ENCODE measurements at places on chromosomes 1 and 21. TPM values are rescaled to one million over a fixed set of nuclear protein-coding genes. Genes with fewer than 3 reads are reported as not detected.

DNA sequence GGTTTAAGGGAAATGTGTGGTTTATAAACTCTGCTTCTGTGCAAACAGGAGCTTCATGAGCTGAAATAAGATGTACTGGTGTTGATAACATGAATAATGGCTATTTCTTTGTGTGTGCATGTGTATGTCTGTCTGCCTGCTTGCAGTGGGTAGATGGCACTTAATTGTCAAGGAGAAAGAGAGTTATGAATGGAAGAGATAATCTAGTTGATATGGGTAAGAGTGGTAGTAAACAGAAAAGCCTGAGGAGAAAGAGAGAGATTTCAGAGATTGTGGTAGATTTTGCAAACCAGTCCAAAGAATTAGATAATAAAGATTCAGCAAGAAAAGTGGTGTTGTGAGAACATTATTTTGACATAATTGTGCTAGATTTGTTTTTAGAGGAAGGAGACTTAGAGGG is 7.7 kb downstream of the SUCO start:
- no peaks in the 10 kb centered on the region for H3K36me3 ChIP-seq
- H3K4me1 ChIP-seq, result peaks cover 39% of the 10 kb centered on the region
- no peak overlapping the region for H3K4me3 ChIP-seq
- no peak overlapping the region for H3K27ac ChIP-seq
- H3K27me3 ChIP-seq, result no peaks in the 10 kb centered on the region

- H3K27ac ChIP-seq, result no peak overlapping the region
- H3K4me3 ChIP-seq, result no peak overlapping the region
- no peaks in the 10 kb centered on the region for H3K36me3 ChIP-seq
- no peaks in the 10 kb centered on the region for H3K4me1 ChIP-seq
These were observed 150.1 kb downstream of the CDC7 start for GRCh38 chr1:91650764-91651163.

GRCh38 chr1:32372149-32372756 is 9.9 kb downstream of the TSSK3 start:
- no peaks in the 10 kb centered on the region for H3K27me3 ChIP-seq
- H3K36me3 ChIP-seq, result peaks cover 71% of the 10 kb centered on the region
- peaks cover 7% of the 10 kb centered on the region for H3K4me1 ChIP-seq
- DNase-seq, result no peak
- H3K4me3 ChIP-seq, result no peak overlapping the region
- no peak overlapping the region for H3K27ac ChIP-seq

GRCh38 chr1:242006976-242007375 is 8.1 kb upstream of the MAP1LC3C start:
- no peak overlapping the region for H3K27ac ChIP-seq
- no peaks in the 10 kb centered on the region for H3K27me3 ChIP-seq
- no peak for DNase-seq

DNA sequence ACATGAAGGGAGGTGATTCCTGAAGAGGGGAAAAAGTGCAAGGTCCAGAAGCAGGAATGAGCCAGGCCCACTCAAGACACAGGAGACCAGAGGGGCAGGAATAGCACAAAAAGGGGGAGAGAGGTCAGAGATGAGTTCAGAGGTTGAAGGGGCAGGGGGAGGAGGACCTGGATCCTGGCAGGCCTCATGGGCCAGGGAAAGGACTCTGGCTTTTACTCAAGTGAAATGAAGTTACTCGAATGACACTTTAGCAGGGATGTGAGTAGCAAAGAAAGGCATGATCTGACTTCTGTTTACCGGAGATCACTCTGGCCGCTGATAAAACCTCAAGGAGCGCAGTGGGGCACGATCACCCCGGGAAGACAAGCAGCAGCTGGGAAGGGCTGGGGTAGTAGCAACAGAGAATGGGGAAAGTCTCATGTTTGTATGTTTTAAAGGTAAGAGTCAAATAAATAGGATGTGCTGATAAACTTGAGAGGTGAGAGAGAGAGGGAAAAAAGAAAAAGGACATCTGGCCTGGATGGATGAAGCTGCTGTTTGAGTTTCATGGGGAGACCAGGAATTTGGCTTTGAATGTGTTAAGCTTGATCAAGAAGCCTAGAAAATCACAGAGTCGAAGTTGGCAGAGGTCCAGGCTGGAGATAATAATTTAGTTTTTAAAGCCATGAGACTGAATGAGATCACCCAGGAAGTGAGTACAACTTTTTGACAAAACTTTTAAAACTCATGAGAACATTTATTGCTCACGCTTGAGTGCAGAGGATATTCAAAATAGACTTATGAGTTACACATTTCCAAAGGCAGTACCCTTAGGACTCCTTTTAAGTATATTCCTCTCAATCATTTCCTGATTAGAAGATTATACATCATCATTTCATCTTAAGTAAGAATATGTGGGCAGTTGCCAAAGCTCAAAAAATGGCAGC is 156.0 kb downstream of the RERE start:
- peaks cover 34% of the 10 kb centered on the region for H3K4me1 ChIP-seq
- peak; percentile 54 for DNase-seq
- no peak overlapping the region for H3K4me3 ChIP-seq
- no peaks in the 10 kb centered on the region for H3K36me3 ChIP-seq
- no peak overlapping the region for H3K27ac ChIP-seq
- no peaks in the 10 kb centered on the region for H3K27me3 ChIP-seq

- peaks cover 15% of the 10 kb centered on the region for H3K36me3 ChIP-seq
- peaks cover 91% of the 10 kb centered on the region for H3K4me1 ChIP-seq
- H3K4me3 ChIP-seq, result peak overlapping the region; percentile 95
These were observed 12.8 kb downstream of the SMAP2 start for GRCh38 chr1:40386359-40386723.

- no peaks in the 10 kb centered on the region for H3K36me3 ChIP-seq
- no peak for DNase-seq
- H3K27ac ChIP-seq, result no peak overlapping the region
- H3K4me3 ChIP-seq, result no peak overlapping the region
- no peaks in the 10 kb centered on the region for H3K4me1 ChIP-seq
These were observed 56.4 kb downstream of the AJAP1 start for GRCh38 chr1:4710592-4711415.

DNA sequence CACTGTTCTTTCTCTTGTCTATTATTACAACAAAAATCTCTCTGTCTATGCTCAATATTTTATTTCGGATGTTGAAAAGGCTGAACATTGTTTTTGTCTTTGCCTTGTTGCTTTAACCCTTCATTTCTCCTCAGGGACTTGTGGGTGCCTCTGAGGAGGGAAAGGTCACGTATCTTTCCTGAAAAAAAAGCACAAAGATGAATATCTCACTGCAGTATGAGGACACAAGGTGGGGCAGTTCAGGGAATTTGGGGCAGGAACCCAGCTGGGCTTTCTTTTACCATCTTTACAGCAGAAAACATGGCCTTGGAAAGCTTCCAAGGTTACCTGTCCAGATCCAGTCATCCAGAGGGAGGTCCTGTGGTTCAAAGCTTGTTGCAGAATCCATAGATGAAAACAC is 99.1 kb upstream of the LPGAT1 start:
- no peaks in the 10 kb centered on the region for H3K4me1 ChIP-seq
- H3K27me3 ChIP-seq, result no peaks in the 10 kb centered on the region
- H3K27ac ChIP-seq, result no peak overlapping the region

DNA sequence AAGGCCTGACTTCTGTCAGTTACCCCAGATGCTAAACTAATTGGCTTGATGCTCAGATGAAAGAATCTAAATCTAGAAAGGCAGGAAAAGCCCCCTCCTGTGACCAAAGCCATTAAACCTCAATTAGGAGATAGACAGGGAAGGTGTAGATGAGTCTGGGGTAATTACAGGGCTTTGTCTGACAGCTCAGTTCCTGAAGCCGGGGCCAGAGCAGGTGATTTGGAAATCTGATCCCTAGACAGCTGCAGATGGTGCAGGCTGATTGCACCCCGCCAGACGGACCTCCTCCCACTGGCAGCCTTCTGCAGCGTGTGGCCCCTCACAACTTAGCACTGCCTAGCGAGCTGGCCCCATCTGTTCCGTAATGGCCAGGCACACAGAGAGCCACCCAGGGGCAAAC is 395.1 kb downstream of the HLX start:
- H3K27me3 ChIP-seq, result no peaks in the 10 kb centered on the region
- no peaks in the 10 kb centered on the region for H3K4me1 ChIP-seq
- no peak overlapping the region for H3K27ac ChIP-seq
- no peak for DNase-seq
- no peaks in the 10 kb centered on the region for H3K36me3 ChIP-seq
- H3K4me3 ChIP-seq, result no peak overlapping the region

- no peaks in the 10 kb centered on the region for H3K27me3 ChIP-seq
- DNase-seq, result no peak
- H3K4me1 ChIP-seq, result peaks cover 24% of the 10 kb centered on the region
- H3K27ac ChIP-seq, result no peak overlapping the region
- no peaks in the 10 kb centered on the region for H3K36me3 ChIP-seq
These were observed 77.7 kb upstream of the JUN start for GRCh38 chr1:58861506-58861905.

- no peak overlapping the region for H3K27ac ChIP-seq
- H3K36me3 ChIP-seq, result no peaks in the 10 kb centered on the region
- no peak for DNase-seq
- H3K4me1 ChIP-seq, result no peaks in the 10 kb centered on the region
These were observed 317.3 kb downstream of the COL11A1 start for GRCh38 chr1:102790997-102791396.

DNA sequence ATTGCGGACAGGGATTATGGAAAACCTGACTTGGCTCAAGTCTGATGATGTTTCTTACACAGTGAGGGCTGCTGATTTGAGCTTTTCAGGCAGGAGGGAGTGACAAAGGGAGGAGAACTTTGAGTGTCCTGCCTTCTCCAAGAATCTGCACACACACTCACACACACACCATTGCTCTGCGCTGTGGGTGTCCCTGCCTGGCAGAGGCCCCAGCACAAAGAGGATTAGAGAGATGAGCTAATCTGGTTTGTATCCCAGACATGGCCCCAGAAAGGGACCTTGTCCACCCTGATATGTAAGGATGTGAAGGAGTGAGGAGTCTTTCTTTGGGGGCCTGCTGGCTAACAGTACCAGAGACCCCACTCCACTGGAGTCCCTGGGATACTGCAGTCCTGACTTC is 5.9 kb upstream of the WNT2B start:
- H3K4me3 ChIP-seq, result no peak overlapping the region
- no peak for DNase-seq
- H3K27ac ChIP-seq, result no peak overlapping the region
- no peaks in the 10 kb centered on the region for H3K36me3 ChIP-seq
- H3K4me1 ChIP-seq, result peaks cover 18% of the 10 kb centered on the region

GRCh38 chr1:41329662-41330587 is 31.3 kb upstream of the FOXO6 start:
- no peaks in the 10 kb centered on the region for H3K27me3 ChIP-seq
- H3K4me3 ChIP-seq, result no peak overlapping the region
- no peaks in the 10 kb centered on the region for H3K36me3 ChIP-seq
- no peaks in the 10 kb centered on the region for H3K4me1 ChIP-seq
- H3K27ac ChIP-seq, result no peak overlapping the region

DNA sequence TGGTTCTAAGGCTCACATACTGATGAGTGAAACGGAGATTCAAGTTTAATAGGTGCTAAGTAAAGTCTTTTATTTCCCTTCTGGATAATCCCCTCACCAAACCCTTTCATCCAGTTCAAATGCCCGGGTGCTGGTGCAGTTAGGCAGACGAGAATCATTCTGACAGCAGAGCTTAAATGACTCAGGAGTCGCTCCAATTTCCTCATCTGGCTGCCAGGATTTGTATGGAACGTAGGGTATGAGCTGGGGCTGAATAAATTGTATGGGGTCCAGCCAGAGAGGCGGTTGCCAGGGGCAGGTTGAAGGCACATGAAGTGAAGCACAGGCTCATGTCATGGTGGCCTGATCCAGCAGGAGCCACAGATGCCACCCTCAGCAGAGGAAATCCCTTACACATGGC is 76.0 kb downstream of the PAPPA2 start:
- no peaks in the 10 kb centered on the region for H3K36me3 ChIP-seq
- no peak for DNase-seq
- no peaks in the 10 kb centered on the region for H3K27me3 ChIP-seq

DNA sequence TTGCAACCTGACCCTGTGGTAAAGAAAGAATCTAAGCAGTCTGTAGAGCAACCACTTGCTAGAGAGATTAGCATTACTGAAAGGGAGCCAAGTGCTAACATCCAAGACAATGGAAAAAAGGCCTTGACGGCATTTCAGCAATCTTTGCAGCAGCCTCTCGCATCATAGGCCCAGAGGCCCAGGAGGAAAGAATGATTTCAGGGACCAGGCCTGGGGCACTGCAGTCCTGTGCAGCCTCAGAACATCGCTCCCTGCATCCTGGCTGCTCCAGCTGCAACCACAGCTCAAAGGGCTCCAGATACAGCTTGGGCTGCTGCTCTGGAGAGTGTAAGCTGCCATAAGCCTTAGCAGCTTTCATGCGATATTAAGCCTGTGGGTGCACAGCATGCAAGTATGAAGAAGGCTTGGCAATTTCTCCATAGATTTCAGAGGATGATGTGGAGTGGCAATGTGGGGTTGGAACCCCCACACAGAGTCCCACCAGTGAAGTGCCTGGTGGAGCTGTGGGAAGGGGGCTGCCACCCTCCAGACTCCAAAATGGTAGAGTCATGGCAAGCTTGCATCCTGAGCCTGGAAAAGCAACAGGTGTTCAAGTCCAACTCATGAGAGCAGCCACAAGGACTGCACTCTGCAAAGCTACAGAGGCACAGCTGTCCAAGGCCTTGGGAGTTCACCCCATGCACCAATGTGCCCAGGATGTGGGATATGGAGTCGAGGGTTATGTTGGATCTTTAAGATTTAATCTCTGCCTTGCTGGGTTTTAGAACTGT is 110.6 kb upstream of the HMGB4 start:
- no peak overlapping the region for H3K4me3 ChIP-seq
- no peaks in the 10 kb centered on the region for H3K4me1 ChIP-seq
- no peak for DNase-seq
- no peaks in the 10 kb centered on the region for H3K27me3 ChIP-seq

- H3K27ac ChIP-seq, result no peak overlapping the region
- no peak overlapping the region for H3K4me3 ChIP-seq
- peaks cover 16% of the 10 kb centered on the region for H3K4me1 ChIP-seq
- DNase-seq, result no peak
These were observed 660 bp downstream of the MEGF6 start for GRCh38 chr1:3610527-3611169.

DNA sequence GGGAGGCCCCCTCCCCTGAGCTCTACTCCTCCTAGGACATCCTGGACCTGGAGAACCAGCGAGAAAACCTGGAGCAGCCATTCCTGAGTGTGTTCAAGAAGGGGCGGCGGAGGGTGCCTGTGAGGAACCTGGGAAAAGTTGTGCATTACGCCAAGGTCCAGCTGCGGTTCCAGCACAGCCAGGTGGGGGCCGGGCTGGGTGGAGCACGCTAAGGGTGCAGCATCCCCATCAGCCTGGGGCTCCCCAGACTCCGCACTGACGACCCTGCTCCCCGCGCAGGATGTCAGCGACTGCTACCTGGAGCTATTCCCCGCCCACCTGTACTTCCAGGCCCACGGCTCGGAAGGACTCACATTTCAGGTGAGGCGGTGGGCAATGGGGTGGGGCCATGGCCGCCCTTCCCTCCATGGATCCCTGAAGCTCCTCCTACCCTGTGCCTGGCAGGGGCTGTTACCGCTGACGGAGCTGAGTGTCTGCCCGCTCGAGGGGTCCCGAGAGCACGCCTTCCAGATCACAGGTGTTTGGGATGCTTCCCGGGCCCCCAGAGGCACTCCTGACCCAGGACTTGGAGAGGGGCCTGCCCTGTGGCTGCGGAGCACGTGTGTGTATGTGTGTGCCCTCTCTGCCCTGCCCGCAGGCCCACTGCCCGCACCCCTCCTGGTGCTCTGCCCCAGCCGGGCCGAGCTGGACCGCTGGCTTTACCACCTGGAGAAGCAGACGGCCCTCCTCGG is 4.1 kb downstream of the PLEKHN1 start:
- H3K27me3 ChIP-seq, result no peaks in the 10 kb centered on the region
- peaks cover 21% of the 10 kb centered on the region for H3K4me1 ChIP-seq
- no peak for DNase-seq
- H3K36me3 ChIP-seq, result no peaks in the 10 kb centered on the region
- H3K27ac ChIP-seq, result no peak overlapping the region
- H3K4me3 ChIP-seq, result no peak overlapping the region

The SEC16B gene
- not detected for total RNA-seq

The CD101 gene
- 14.9 TPM for total RNA-seq

The CBS gene
- not detected for total RNA-seq

The RXRG gene
- total RNA-seq, result not detected

The APOBEC4 gene
- not detected for total RNA-seq

The TMEM51 gene
- not detected for total RNA-seq

Data from CD4-positive, CD25-positive, alpha-beta regulatory T cell (primary cell).